WTC11 (cell line): ENCODE measurements at places on chromosomes 13 and 19.
A peak's percentile ranks its signal among the peaks of the same experiment; 100 is the strongest.

DNA sequence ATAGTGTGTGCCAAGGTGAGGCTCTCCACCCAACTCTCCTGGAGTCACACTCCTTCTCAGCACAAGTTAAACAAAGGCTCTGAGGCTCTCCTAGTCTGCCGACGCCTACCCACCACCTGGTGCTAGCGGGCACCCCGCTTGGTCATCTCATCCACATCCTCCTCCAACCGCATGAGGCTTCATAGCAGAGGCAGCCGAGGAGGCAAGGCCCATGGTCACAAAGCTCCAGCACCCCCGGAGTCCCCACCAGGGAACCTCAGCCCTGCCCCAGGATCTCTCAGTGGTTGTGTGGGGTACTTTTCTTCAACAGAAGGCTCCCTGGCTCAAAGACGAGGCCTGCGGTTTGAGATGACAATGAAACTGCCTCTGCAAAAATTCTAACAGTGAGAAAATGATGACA, 43.0 kb downstream of the STK24 start:
- DNase-seq = no peak

DNA sequence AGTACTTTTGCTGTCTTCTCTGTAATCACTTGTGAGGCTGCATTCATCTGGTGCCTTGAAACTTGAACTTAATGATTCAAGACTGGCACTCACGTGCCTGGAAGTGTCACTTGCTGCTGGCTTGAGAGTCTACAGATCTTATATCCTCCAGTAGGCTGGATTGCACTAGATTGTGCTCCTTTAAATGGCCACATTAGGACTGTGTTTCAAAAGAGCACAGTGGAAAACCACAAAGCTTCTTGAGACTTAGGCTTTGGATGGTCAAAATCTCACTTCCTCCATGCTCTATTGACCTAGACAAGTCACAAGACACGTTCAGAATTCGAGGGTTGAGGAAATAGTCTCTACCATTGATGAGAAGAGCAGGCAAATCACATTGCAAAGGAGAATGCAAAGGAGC, 1278.8 kb upstream of the MIR17HG start:
- no peak for DNase-seq

GRCh38 chr13:108070491-108070890, 144.8 kb downstream of the LIG4 start:
- DNase-seq = no peak

DNA sequence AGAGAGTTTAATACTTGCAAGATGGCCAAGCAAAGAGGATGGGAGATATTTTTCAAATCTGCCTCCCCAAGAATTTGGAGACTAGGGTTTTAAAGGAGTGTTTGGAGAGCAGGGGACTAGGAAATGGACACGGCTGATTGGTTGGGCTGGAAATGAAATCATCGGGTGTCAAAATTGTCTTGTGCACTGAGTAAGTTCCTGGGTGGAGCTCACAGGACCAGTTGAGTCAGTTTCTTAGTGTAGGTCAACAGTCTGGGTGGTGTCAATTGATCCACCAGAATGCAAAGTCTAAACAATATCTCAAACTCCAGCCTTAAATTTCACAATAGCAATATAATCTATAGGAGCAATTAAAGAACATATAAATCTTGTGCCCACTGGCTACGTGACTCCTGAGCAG, 23.0 kb upstream of the CEACAM4 start:
- no peak for DNase-seq

DNA sequence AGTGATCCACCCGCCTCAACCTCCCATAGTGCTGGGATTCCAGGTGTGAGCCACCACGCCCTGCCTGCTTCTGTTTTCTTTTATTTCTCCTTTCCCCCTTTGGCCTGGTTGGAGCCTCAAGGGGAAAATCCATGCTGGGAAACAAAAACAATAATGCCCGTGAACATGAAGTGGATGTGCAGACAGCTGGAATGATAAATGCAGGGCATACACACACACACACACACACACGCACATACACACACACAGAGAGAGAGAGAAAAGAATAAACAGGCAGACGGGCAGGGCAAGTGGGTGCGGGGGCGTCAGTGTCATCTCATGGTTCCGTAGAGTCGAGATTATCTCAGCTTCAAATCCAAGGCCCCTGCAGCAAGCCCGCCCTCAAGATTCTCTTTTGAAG, 4.4 kb upstream of the PLEKHF1 start:
- DNase-seq = no peak

DNA sequence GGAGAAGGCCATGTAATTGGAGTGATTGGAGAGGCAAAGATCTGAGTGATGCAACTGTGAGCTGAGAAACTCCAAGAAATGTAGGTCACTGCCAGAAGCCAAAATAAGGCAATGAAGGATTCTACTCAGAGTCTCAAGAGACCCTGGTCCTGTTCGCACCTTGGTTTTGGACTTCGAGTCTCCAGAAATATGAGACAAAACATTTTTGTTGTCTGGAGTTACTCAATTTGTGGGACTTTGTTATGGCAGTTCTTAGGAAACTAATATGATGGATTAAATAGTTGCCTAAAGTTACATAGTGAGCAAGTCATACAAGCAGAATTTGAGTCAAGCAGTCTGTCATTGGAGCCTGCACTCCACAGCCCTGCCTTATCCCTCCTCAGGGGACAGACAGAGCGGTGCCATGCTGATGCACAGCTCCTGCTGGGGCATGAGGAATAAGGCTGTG, 104.2 kb downstream of the ITGBL1 start:
- no peak for DNase-seq

- no peak for DNase-seq
These were observed 1043.2 kb downstream of the EFNB2 start for GRCh38 chr13:105492216-105492615.

DNA sequence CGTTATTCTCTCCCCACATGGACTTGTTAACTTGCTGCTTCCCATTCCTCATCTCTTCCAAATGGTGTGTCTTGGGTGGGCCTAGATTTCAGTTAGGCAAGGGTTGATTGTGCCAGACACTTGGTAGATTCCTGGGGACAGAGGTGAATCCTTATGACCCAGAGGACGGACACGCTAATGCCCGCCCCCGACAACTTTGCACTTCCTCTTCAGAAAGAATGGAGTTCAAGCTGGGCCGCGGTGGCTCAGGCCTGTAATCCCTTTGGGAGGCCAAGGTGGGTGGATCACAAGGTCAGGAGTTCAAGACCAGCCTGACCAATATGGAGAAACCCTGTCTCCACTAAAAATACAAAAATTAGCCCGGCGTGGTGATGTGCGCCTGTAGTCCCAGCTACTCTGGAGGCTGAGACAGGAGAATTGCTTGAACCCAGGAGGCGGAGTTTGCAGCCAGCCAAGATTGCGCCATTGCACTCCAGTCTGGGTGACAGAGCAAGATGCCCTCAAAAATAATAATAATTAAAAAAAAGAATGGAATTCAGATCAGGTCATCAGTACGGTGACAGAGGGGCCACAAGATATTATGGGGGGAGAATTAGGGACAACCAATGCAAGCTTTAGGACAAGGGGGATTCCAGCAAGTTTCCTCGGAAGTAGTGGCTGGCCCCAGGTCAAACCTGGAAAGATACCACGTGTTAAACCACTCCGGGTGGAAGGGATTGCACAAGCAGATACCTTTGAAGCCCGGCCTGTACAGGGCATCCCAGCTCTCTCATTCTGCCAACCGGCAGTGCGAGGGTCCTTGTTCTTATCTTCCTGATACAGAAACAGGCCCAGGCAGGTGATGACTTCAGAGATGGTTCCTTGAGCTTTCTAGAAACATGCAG, 2.7 kb downstream of the MYO9B start:
- DNase-seq = no peak

DNA sequence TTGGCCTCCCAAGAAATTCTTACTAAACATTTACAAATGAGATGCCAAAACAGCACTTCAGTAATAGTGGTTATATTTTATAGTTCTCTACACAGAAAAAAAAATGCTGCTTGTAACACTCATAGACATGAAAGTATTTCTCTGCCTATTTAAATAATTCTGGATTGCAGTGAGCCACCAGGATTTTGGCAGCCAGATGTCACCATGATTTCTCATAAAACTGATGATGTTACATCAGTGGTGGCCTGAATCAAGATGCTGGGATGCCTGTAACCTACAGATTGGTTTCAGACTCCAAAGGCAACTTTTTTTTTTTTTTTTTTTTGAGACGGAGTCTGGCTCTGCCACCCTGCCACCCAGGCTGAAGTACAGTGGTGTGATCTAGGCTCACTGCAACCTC, 2.7 kb upstream of the CAPS start:
- DNase-seq = no peak

DNA sequence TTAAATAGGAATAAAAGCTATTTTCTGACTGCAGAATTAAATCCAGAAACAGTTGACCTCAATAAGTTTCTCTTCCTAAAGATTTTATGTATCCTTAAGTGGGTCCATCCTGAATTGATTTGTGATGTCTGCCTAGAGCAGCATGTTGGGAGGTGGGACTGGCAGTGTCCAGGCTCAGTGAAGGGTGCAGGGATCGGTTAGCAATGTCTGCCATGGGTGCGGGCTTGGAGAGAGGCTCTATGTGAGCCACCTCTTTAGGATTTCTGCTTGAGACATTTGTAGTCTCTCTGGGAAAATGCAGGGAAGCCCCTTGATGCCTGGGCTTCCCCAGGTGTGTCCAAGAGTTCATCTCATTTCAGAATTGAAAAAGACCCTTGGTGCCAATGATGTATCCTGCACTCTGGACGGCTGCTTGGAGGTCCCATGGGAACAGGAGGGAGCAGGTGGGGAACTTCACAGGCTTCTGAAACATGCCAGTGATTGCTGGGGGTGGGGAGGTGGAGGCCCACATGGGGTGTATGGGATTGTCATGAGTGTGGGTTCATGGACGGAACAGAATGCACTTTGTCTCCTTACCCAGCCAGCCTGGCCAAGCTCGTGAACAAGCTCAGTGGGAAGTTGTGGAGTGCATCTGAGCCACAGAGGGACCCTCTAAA, 6.2 kb upstream of the COLGALT1 start:
- no peak for DNase-seq

GRCh38 chr19:44682807-44683206, 11.5 kb downstream of the CEACAM19 start:
- no peak for DNase-seq

- no peak for DNase-seq
These were observed 4.8 kb upstream of the LAMP1 start for GRCh38 chr13:113292021-113292862.

GRCh38 chr19:20482721-20483120, 82.9 kb downstream of the ZNF737 start:
- DNase-seq = peak; percentile 39

DNA sequence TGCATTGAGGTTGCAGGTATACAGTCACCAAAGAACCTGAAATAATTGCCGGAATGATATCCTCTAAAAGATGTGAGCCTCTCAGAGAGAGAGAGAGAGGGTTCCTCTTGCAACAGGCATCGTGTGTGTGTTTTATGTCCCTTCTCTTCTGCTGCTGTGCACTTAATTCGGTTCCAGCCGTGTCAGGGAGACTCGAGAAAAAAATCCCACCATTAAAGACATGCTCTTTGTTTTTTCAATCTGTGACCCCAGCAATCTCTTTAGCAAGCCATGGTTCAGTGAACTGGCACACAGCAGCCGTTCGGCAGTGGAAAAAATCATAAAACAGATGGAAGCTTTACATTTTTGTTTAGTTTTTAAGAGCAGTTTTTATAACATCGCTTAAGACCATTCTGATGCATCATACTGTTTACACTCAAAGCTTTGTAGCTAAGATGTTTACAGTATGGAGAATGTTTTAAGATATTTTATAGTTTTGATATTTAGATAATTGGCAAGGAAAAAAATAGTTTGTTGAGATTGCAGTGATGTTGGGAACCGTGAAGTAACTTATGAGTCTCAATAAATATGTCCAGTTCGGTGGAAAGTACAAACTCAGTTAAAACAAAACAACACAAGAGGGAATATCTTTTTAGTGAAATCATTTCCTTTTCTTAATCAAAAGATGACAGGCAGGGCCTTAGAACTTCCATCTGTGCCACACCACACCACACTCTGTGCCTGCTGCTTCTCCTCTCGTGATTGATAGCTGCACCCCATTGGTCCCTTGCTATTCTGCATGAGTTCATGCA, 31.2 kb upstream of the ZNF536 start:
- no peak for DNase-seq

DNA sequence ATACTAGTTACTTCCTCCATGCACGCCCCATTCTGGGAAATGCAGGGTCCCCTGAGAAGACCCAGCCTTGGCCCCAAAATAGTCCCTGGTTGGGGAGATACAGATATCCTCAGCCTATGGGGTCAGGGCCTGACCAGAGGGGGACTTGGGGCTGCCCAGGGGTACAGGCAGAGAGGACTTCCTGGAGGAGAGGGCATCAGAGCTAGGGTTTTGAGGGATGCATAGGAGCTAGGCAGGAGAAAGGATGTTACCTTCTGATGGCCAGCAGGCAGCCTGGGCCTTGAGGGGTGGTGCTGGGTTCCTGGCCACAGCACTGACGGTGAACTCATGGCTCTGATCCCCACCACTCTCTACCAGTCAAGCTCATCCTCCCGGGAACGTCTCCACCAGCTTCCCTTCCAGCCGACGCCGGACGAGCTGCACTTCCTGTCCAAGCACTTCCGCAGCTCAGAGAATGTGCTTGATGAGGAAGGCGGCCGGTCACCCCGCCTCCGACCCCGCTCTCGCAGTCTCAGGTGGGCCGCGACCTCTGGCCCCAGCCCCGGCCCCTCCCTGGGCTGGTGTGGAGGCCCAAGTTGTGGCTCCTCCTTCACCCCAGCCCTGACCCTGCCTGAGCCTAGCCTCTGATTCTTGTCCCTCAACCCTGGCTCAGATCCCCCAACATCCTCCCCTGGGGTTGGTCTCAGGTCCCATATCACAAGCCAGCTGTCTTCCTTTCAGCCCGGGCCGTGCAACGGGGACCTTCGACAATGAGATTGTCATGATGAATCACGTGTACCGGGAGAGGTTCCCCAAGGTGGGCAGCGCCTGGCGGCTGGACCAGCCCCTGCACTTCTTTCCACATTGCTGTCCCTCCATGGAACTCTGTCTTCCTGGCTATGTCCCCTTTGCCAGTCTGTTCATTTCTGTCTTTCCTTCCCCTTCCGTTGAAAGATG, 25.6 kb downstream of the MAST3 start:
- no peak for DNase-seq

- no peak for DNase-seq
These were observed 240.9 kb downstream of the GPC5 start for GRCh38 chr13:91639330-91639729.

- no peak for DNase-seq
These were observed 39.1 kb downstream of the TEX26 start for GRCh38 chr13:30971575-30971974.

DNA sequence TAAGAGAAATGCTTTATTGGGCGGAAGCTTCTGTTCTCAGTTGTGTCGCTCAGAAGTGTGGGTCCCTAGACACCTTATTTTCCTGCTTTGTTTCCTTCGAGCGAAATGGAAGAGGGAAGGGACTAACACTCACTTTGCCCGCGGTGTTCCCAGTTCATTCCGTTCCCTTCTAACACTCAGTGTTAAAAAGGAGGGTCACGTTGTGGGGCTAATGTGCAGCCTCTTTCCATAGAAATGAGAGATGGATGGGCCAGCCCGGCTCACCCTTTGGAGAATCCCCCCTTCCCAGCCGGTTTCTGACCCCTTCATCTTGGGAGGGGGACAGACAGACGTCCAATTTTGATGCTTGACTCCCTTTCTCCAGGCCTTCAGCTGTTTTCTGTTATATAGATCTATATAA, 2.3 kb downstream of the ATP11A start:
- DNase-seq = peak; percentile 7
